ENCODE measurements at places on chromosomes 11 and 22.

DNA sequence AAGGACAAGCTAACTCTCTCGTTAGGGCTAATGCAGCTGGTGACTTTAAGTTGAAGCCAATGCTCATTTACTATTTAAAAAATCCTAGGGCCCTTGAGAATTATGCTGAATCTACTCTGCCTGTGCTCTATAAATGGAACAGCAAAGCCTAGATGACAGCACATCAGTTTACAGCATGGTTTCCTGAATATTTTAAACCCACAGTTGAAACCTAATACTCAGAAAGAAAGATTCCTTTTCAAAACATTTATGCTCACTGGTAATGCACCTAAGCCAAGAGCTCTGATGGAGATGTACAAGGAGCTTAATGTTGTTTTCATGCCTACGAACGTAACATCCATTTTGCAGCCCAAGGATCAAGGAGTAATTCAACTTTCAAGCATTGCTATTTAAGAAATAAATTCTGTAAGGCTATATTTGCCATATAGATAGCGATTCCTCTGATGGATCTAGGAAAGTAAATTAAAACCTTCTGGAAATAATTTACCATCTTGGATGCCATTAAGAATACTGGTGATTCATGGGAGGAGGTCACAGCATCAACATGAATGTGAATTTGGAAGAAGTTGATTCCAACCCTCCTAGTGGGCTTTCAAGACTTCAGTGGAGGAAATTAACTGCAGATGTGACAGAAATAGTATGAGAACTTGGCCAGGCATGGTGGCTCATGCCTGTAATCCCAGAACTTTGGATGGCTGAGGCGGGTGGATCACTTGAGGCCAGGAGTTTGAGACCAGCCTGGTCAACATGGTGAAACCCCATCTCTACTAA is 14.5 kb downstream of the XNDC1N start:
- no peak for DNase-seq

- DNase-seq, result no peak
Measured at GRCh38 chr22:25735650-25736049, 6.3 kb upstream of the MYO18B start.

- no peak for DNase-seq
Measured at GRCh38 chr11:128483211-128483788, 104.1 kb downstream of the ETS1 start.

DNA sequence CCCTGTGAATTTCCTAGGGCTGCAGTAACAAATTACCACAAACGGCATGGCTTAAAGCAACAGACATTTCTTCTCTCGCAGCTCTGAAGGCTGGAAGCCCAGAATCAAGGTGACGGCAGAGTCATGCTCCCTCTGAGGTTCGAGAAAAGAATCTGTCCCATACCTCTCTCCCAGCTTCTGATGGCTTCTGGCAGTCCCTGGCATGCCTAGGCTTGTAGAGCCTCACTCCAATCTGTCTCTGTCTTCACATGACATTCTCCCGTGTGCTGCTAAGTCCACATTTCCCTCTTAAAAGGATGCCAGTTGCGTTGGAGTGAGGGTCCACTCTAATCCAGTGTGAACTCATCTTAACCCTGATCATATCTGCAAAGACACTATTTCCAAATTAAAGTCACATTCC is 116.2 kb downstream of the NECTIN1 start:
- DNase-seq, result no peak

- no peak for DNase-seq
Measured at GRCh38 chr11:85133636-85134035, 493.5 kb downstream of the DLG2 start.

DNA sequence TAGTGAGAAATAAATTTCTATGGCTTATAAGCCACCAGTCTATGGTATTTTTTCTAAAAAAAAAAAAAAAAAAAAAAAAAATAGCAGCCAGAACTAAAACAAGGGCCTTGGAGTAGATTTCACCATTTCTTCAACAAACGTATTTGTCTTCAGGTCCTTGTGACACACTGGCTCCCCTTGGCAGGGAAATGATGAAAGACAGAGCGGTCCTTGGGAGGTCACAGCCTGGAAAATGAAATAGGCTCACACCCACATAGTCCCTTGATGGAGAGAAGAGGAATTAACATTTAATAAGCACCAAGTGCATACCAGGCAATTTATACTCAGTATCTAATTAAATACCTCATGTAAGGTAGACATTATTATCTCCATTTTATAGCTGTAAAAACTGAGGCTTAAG is 25.7 kb upstream of the ACER3 start:
- DNase-seq, result no peak

Data from hematopoietic multipotent progenitor cell treated with erythropoietin and hydrocortisone succinate and interleukin-3 and kit ligand, for 17 days (in vitro differentiated cells).